ENCODE measurements at places on chromosomes 11 and 22.

- no peak for DNase-seq
Observed at GRCh38 chr11:117870103-117870952, 6.1 kb downstream of the FXYD6 start.

- DNase-seq: no peak
Observed at GRCh38 chr11:9711454-9712307, 47.8 kb downstream of the SWAP70 start.

DNA sequence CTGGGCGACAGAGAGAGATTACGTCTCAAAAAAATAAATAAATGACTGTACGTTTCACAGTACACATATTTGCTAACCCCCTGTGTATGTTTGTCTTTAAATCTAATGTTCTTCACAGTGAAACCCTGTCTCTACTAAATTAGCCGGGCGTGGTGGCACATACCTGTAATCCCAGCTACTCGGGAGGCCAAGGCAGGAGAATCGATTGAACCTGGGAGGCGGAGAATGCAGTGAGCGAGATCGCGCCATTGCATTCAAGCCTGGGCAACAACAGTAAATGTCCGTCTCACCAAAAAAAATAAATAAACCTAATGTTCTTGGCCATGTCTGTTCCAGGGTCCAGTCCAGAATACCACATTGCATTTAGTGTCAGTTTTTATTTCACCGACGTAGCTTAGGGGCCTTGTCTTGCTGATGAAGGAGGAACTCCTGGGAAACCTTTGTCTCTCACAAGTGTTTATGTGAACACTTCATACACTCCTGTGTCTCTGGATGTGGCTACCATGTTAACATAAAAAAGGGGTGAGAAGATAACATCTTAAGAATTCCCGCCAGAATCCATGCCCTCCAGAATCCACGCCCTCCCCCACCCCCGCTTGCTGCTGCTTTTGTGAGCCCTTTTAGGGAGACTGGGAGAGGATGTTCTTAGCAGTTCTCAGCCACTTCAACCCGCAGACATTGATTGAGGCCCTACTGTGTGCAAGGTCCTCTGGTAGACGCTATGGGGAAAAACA lies 5.0 kb upstream of the SERHL2 start:
- no peak for DNase-seq

GRCh38 chr22:37569009-37569920 lies 9.0 kb downstream of the CDC42EP1 start:
- no peak for DNase-seq

GRCh38 chr11:47248664-47249377 lies at the start of gene ACP2:
ACP2 (minus strand) TSS chr11:47248814; CDS start chr11:47248789, 25 bp downstream.
- peak; percentile 78 for DNase-seq

- no peak for DNase-seq
Observed at GRCh38 chr11:61173456-61173855, 12.2 kb upstream of the VPS37C start.

- no peak for DNase-seq
Observed at GRCh38 chr11:14471127-14471526, 28.5 kb downstream of the COPB1 start.

GRCh38 chr11:128465531-128465930 lies 121.8 kb downstream of the ETS1 start:
- peak; percentile 70 for DNase-seq

DNA sequence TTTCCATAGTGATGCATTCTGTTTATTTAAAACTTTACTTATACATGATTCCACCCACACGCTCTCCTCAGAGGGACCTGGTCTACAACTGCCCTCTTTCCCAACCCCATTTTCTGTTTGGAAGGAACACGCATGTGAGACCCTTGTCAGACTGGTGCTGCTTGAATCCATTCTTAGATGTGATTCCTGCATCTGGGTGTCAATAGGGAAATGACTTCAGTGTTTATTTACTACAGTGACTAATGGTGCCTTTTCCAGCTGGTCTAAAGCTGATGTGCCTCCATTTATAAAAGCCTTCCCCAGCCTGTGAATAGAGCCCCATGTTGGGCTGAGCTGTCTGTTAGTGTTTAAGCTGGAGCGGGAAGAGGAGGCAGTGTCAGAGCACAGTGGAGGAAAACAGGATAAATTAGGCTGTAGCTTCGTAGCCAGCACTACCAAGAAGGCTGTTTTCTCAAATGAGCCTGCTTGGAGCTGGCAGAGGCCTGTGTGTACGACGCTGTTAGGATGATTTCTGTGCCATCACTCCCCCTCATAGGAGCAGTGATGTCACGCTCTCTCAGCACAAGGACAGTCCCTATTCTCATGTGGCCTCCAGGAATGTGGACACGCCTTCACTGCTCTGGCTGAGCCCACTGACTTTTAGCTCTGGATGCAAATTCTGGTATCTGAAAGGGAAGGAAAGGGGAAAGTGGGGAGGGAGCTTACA lies 18.9 kb upstream of the C11orf96 start:
- no peak for DNase-seq

All from CD4-positive, alpha-beta T cell (primary cell).